Psoas muscle (tissue), 8 donors: ENCODE measurements at places on chromosomes 16 and 17. TPM values are rescaled to one million over a fixed set of nuclear protein-coding genes. Genes with fewer than 3 reads are reported as not detected.
A peak's percentile ranks its signal among the peaks of the same experiment; 100 is the strongest.

DNA sequence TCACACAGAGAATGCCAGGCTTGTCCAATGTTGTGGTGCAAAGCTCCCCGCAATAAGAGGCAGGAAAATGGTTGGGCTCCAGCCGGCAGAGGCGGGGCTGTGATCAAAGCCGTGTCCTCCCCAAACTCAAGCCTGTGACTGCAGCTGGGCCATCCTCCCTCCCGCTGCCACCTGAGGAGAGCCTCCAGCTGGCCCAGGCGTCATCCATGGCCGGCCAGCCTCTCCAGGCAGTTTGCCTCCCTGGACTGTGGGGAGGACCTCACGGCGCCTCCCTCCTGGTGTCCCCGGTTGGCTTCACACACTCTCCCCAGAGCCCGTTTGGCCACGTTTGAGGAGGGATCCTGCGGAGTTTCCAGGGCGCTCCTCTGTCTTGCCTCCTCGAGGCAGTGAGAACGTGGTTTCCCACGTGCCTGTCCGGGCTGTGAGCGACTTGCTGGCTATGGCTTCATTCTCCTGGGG, 134.1 kb downstream of the IRF8 start:
- H3K4me1 ChIP-seq, result no peaks in the 10 kb centered on the region
- H3K36me3 ChIP-seq, result no peaks in the 10 kb centered on the region
- DNase-seq, result no peak
- no peak overlapping the region for H3K4me3 ChIP-seq

DNA sequence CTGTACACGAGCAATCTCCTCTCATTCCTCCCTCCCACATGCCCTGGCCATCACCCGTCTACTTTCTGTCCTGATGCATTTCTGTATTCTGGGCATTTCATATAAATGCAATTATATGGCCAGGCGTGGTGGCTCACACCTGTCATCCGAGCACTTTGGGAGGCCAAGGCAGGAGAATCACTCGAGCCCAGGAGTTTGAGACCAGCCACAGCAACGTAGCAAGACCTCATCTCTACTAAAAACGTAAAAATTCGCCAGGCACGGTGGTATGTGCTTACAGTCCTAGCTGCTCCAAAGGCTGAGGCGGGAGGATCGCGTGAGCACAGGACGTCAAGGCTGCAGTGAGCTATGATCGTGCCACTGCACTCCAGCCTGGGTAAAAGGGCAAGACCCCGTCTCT, 4.8 kb downstream of the MEAK7 start:
- H3K4me1 ChIP-seq, result peaks cover 6% of the 10 kb centered on the region
- no peak overlapping the region for H3K27ac ChIP-seq
- H3K36me3 ChIP-seq, result peaks cover 46% of the 10 kb centered on the region
- H3K27me3 ChIP-seq, result no peaks in the 10 kb centered on the region
- no peak for DNase-seq
- no peak overlapping the region for H3K4me3 ChIP-seq

- H3K36me3 ChIP-seq, result no peaks in the 10 kb centered on the region
- no peak overlapping the region for H3K4me3 ChIP-seq
- H3K4me1 ChIP-seq, result no peaks in the 10 kb centered on the region
- DNase-seq, result no peak
- H3K27ac ChIP-seq, result no peak overlapping the region
Observed at GRCh38 chr16:57699481-57699880, 4.9 kb downstream of the DRC7 start.

DNA sequence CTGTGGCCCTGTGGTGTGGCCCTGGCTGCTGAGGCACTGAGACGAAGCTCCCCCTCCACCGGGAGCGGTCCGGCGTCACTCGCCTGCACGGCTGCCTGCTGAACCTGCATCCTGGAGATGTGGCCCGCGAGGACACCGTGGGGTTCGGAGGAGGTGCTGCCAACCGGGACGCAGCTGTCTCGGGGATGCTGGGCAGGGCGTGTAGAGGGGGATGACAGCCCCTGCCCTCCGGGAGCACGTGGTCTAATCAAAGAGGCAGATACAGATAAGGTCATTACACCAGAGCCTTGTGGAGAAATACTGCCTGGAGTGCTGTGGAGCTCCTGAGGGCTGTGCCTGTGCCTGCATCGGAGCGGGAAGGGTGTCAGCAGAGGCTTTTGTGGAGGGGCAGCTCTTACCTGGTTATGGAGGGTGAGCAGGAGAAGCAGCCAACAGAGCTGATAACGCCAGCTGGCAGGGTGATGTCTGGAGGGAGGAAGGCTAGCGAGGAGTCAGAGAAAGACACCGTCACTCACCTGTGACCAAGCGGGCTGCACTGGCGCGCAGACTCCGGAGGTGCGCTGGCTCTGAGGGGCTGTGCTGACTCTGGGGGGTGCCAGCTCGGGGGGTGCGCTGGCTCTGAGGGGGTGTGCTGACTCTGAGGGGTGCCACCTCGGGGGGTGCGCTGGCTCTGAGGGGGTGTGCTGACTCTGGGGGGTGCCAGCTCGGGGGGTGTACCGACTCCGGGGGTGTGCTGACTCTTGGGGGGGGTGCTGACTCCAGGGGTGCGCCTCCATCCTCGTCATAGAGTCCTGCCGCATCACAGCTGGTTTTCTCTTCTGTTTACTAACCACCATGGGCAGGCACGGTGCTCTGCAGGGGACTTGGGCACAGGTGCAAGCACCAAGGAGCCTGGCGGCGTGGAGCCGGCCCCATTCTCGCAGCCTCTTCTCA, 104.7 kb upstream of the CHMP6 start:
- DNase-seq, result no peak
- H3K27me3 ChIP-seq, result no peaks in the 10 kb centered on the region
- no peaks in the 10 kb centered on the region for H3K36me3 ChIP-seq
- no peaks in the 10 kb centered on the region for H3K4me1 ChIP-seq
- H3K4me3 ChIP-seq, result no peak overlapping the region

DNA sequence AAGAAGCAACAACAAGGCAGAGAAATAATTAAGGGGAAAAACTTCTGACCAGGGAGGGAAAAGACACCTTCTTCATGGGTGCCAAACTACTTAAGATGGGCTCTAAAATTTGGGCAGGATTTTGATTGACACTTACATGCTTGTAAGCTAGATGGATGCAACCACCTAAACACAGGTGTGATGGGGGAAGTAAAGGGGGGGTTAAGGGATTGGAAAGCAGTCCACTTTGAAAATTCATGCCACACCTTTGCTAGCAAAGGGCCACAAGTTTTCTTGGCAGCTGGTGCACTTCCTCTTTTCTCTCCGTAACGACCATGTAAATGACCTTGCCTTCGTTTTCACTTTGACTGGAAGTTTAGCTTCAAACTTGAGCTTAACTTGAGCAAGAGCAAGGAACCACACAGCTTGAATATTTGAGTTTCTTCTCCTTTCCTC, 14.3 kb upstream of the PRKAR1A start:
- H3K27ac ChIP-seq, result no peak overlapping the region
- H3K27me3 ChIP-seq, result no peaks in the 10 kb centered on the region
- no peaks in the 10 kb centered on the region for H3K36me3 ChIP-seq
- H3K4me1 ChIP-seq, result peaks cover 3% of the 10 kb centered on the region
- no peak for DNase-seq

DNA sequence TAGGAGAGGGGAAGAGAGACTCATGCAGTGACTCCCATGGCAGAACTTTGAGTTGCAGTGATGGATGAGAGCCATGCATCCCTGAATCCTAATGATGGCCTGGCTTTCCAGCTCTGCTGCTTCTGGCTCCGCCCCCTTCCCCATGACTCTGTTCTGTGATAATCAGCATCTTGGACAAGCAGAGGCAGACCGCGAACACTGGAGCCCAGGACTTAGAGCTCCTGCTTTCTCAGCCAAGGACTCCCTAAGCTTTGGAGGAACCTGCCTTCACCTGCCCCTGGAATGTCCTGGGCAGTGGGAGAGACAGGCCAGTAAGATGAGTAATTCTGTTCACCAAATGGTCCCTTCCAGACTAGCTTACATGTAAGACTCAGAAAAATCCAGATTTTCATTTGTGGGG, 12.5 kb downstream of the CCDC92B start:
- no peak overlapping the region for H3K27ac ChIP-seq
- H3K36me3 ChIP-seq, result no peaks in the 10 kb centered on the region
- H3K4me1 ChIP-seq, result no peaks in the 10 kb centered on the region

DNA sequence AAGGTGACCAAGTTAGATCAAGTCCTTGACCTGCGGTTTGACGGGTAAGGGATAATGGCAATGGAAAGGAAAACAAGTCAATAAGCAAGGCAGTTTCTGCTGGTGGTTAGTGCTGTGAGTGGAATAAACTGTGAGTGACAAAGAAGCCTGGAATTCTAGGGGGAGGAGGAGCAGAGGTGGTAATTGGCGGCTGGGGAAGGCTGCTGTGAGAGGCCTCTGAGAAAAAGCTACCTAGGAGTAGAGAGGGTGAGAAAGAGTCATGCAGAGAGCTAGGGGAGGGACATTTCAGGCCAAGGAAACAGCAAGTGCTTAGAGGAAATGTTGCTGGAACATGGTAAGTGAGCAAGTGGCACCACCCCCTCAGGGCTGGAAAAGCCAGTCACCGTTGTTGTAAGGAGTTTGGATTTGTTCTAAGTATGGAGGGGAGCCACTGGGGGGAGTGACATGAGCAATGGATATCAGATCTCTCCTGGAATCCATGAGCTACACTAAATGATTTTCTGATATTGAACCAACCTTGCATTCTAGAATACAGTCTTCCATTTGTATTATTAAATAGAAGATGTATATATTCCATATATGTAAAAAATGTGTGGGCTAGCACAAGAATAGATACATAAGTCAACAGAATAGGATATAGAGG, 6.7 kb downstream of the NLRC3 start:
- H3K27ac ChIP-seq, result no peak overlapping the region
- no peaks in the 10 kb centered on the region for H3K4me1 ChIP-seq
- H3K36me3 ChIP-seq, result no peaks in the 10 kb centered on the region
- no peaks in the 10 kb centered on the region for H3K27me3 ChIP-seq

- H3K27ac ChIP-seq, result no peak overlapping the region
- H3K4me1 ChIP-seq, result no peaks in the 10 kb centered on the region
- peaks cover 13% of the 10 kb centered on the region for H3K27me3 ChIP-seq
- no peak for DNase-seq
- H3K4me3 ChIP-seq, result no peak overlapping the region
- H3K36me3 ChIP-seq, result no peaks in the 10 kb centered on the region
Observed at GRCh38 chr17:45756266-45756991, 27.7 kb upstream of the CRHR1 start.

GRCh38 chr17:76554131-76554530, 14.3 kb downstream of the PRCD start:
- no peak overlapping the region for H3K4me3 ChIP-seq
- peak; percentile 30 for DNase-seq
- peaks cover 34% of the 10 kb centered on the region for H3K4me1 ChIP-seq
- H3K27ac ChIP-seq, result peak overlapping the region; percentile 55
- no peaks in the 10 kb centered on the region for H3K36me3 ChIP-seq

DNA sequence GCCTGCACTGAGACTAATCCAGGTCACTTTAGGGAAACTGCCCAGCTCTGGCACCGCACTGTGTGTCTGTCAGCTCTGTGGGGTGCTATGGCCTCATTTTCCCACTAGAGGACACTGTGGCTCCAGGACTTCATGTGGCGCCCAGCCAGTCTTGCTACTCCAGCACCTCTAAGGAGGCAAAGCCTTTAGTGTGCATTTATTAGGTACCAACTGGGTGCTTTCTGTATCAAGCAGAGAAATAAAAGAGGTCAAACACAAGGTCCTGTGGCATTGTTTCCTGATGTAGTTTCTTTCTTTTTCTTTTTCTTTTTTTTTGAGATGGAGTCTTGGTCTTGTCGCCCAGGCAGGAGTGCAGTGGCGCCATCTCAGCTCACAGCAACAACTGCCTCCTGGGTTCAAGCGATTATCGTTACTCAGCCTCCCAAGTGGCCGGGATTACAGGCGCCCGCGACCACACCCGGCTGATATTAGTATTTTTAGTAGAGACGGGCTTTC, 12.5 kb upstream of the RHBDL3 start:
- H3K27me3 ChIP-seq, result no peaks in the 10 kb centered on the region
- H3K36me3 ChIP-seq, result no peaks in the 10 kb centered on the region
- H3K27ac ChIP-seq, result no peak overlapping the region
- H3K4me3 ChIP-seq, result no peak overlapping the region
- H3K4me1 ChIP-seq, result no peaks in the 10 kb centered on the region
- DNase-seq, result peak; percentile 75

DNA sequence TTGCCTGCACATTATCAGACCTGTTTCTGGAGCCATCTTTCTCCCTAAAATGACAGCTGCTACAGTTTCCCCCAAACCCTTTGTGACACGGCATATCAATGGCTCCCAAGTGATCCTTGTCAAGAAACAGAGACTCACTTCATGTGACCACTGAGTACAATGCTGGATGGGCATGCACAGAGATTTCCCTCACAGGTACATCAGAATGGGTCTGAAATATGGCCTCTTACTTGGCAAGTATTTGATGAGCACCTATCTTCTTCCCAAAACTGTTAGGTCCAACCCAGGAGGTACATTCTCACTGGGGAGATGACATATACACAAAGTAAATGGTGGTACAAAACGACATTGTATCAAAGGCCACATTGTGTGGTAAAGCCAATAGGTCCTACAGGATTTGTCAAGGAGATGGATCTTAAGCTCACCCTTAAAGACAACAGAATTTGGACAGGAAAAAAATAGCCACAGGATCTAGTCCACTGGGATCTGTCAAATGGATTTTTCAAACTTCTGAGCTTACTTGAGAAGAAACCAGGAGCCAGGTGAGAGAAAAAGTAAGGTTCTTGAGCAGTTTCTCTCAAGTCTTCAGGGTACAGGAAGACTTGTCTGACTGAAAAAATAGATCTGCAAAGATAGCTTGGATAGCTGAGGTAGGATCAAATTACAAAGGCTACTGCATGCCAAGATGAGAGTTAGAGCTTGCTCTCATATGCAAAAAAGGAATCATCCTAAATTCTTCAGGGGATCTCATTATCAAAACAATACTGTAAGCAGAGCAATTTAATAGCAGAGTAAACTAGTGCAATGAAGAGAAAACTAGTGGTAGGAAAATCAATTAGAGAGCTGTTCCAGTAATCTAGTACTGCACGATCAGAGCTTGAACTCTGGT, 28.8 kb downstream of the RNF43 start:
- no peak overlapping the region for H3K4me3 ChIP-seq
- no peak for DNase-seq
- H3K36me3 ChIP-seq, result no peaks in the 10 kb centered on the region

- DNase-seq, result no peak
- peaks cover 8% of the 10 kb centered on the region for H3K4me1 ChIP-seq
- H3K27me3 ChIP-seq, result no peaks in the 10 kb centered on the region
- H3K36me3 ChIP-seq, result peaks cover 44% of the 10 kb centered on the region
Observed at GRCh38 chr17:48893646-48894508, 1.3 kb downstream of the ATP5MC1 start.

GRCh38 chr17:82230609-82231311, 1.9 kb downstream of the SLC16A3 start:
- no peaks in the 10 kb centered on the region for H3K27me3 ChIP-seq
- H3K4me3 ChIP-seq, result peak overlapping the region; percentile 75
- DNase-seq, result peak; percentile 90
- no peaks in the 10 kb centered on the region for H3K36me3 ChIP-seq
- H3K27ac ChIP-seq, result peak overlapping the region; percentile 77

- H3K4me3 ChIP-seq, result no peak overlapping the region
- H3K27me3 ChIP-seq, result no peaks in the 10 kb centered on the region
- no peaks in the 10 kb centered on the region for H3K4me1 ChIP-seq
- DNase-seq, result peak; percentile 84
Observed at GRCh38 chr17:35747540-35748017, 5.5 kb downstream of the GAS2L2 start.

- H3K36me3 ChIP-seq, result no peaks in the 10 kb centered on the region
- no peaks in the 10 kb centered on the region for H3K27me3 ChIP-seq
- DNase-seq, result no peak
- no peak overlapping the region for H3K27ac ChIP-seq
- H3K4me3 ChIP-seq, result no peak overlapping the region
- no peaks in the 10 kb centered on the region for H3K4me1 ChIP-seq
Observed at GRCh38 chr16:10607157-10607556, 26.8 kb upstream of the EMP2 start.

CYB561 gene
- total RNA-seq, result 3.1 TPM

TNRC6C gene
- total RNA-seq, result 11.9 TPM

SHCBP1 gene
- 1.2 TPM for total RNA-seq

ARHGDIG gene
- 0.59 TPM for total RNA-seq

NOL11 gene
- 37.3 TPM for total RNA-seq

MRPL45 gene
- 55.5 TPM for total RNA-seq

IL17C gene
- not detected for total RNA-seq

SLC38A8 gene
- total RNA-seq, result not detected
